Panc1 (cell line): ENCODE measurements at places on chromosomes 1 and 21.
A peak's percentile ranks its signal among the peaks of the same experiment; 100 is the strongest.

GRCh38 chr21:35697321-35697808 lies 363.0 kb downstream of the SETD4 start:
- no peak for DNase-seq

DNA sequence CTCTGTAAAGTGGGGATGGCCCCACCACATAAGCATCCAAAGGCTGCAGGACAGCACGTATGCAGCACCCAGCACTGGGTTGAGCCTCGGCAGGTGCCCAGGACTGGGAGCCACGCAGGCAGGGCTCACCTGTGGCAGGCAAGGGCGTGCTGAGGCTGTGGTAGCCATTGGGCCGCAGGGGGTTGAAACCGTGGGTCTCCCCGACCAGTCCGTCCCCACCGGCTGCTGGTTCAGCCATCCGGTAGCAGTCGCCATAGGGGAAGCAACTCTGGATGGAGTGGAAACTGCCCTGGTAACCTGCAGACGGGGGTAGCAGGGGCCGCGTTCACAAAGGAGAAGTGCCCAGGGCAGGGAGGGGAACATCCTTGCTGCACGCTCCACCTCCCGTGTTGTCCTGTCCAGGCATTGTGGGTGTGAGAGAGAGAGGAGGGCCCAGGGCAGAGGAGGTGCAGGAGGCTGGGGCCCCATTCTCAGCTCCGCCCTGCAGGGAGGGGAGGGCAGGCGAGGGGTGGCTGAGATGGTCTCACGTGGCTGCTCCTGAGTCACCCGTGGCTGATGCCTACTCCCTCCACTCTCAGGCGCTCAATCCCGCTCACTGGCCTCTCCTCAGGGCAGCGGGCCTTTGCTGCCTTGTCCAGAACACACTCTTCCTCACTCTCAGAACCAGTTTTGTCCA lies 49.9 kb downstream of the DMRTB1 start:
- no peak for DNase-seq

DNA sequence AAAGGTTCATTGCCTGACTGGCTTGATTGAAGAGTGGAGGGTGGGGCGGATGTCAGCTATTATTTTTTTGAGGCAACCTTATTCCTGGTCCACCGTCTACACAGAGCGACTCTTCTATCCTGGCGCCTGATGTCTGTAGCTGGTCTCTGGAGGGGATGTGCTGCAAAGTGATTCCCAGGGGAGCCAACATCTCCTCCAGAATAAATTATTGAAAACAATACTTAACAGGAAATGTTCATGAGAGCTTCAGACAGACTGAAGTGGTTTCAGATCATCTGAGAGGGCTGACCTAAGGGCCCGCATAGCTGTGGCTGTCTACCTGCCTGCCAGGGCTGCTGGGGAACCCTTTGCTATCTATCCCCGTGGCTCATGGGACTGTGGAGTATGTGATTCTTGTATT lies 66.7 kb downstream of the TEX35 start:
- DNase-seq = no peak

GRCh38 chr1:44328671-44329416 lies 26.2 kb downstream of the ERI3 start:
- no peak for DNase-seq

GRCh38 chr1:244361764-244362473 lies 89.8 kb downstream of the ADSS2 start:
- DNase-seq = no peak

DNA sequence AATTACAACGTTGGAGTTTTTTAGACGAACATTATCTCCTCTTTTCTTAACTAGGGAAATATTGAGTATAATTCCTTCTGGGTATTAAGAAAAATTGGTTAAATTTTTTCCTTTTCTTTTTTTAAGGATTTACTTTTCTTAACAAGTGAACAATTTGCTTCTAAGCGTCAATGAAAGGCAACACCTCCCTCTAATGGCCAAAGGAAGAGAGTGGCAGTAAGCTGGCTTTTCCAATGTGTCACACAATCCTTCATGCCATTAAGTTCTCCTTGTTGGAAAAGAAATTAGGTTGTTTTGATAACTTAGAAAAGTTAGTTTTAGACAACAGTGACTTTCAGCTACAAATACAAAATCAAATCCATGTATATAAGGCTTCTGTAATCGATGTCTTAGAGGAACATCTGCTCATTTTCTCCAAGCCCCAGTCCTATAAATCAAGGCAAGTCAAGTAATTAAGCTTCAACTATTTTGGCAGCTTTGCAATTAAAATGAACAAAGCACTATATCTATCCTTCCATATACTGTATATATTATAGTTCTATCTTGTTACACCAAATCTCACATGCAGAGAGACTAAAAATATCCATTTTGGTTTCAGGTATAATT lies 62.8 kb downstream of the EDEM3 start:
- peak; percentile 27 for DNase-seq

- DNase-seq = no peak
Measured at GRCh38 chr1:25715888-25716287, 84.1 kb upstream of the SELENON start.

- no peak for DNase-seq
Measured at GRCh38 chr1:109537450-109538178, 2.1 kb upstream of the GPR61 start.

DNA sequence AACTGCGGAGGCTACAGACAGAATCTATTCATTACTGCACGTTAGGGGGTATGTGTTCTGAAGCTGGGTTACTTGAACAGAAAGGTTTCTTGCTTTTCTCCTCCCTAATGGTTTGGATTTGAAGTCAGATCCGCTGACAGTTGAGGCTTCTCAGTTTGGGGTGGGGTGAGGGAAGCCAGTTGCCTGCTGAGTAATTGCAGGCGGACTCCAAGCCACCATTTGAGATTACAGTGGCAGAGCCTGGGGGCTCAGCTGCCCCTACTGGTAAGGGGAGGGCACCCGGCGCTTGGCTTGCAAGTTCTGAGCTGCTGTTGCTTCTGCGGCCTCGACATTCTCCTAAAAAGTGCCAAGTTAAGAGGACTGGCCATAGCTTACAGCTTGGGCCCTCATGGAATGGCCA lies 2.0 kb downstream of the GRHL3 start:
- no peak for DNase-seq

DNA sequence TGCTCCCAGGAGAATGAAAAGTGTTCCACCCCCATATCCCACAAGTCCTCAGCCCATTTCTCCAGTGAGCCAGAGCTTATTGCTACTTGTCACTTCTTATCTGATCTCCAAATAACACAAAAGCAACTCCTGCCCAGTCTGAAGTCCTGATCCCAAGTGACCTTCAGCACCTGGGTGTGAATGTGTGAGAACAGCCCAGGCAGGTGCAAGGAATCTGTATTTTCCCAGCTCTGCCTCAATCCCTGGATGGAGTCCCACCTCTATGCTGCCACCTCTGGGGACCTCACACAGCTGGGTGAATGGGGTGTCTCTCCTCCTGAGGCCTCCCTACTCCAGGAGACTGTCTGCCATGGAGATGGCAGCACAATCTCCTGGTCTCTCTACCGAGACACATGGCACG lies 402.4 kb upstream of the PROX1 start:
- no peak for DNase-seq

DNA sequence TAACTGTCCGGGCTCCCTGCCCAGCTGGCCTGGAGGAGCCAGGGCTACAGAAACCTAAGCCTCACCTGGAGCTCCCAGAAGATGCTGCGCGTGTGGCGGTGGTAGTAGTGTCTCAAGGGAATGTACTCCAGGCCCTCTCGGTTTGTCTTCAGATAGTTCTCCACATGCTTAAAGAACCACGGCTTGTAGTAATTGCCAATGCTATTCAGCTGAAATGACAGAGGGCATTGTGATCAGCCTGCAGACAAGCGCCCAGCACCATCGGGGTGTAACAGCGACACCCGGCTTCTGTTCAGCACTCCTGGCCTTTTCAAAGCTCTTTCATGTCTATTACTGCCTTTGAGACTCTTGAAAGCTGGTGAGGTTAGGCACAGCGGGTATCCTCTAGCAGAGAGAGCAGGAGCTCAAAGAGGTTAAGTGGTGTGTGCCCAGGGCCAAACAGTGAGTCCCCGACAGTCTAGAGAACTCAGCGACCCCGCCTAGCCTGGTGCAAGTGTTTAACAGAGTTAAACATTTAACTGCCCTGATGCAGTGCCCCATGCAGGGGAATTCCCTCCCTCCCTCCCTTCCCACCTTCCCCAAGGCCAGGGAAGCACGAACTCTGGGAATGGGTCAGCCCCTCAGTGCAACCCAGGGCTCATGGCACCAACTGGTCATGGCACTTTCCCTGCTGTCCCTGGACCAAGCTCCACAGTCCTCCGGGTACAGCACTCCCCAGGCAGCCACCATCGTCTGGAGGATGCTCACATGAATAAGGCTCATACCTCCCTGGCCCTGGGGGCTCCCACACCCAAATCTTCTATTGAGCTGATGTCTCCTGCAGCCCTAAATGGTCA lies 21.5 kb downstream of the DHCR24 start:
- no peak for DNase-seq

GRCh38 chr21:41800425-41801320 lies 33.8 kb upstream of the RIPK4 start:
- no peak for DNase-seq

DNA sequence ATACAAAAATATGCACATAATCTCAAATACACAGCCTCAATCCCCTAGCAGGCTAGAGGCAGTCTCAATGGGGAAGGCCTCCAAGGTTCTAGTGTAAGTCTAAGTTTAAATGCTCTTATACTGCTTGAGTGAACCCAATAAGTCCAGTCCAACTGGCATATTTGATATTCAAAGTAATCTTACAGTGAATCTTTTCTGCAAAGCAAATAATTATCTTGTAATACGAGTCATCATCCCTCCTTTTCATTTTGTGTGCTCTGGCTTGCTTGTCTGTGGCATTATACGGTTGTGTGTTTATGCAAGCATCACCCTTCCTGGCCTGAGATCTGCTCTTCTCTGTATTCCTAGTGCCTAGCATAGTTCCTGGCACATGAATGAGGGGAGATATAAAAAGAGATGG lies 166.9 kb upstream of the HMGB4 start:
- no peak for DNase-seq

GRCh38 chr1:78586572-78586971 lies 33.7 kb upstream of the IFI44L start:
- DNase-seq = no peak
